ENCODE measurements at places on chromosomes 5 and 9. TPM values are rescaled to one million over a fixed set of nuclear protein-coding genes. Genes with fewer than 3 reads are reported as not detected.

Gene PAEP
- total RNA-seq, result not detected

Gene BASP1
- 0.34 TPM for total RNA-seq

Gene CER1
- not detected for total RNA-seq

Gene TAL2
- total RNA-seq, result not detected

Gene C8G
- total RNA-seq, result 2.1 TPM

Gene CDO1
- total RNA-seq, result 0.17 TPM

Gene SLC6A3
- total RNA-seq, result not detected

Gene MLANA
- not detected for total RNA-seq

Gene IL33
- not detected for total RNA-seq

Gene OR2Y1
- not detected for total RNA-seq

Gene LMBRD2
- 1.1 TPM for total RNA-seq

Gene PLPP1
- 10.5 TPM for total RNA-seq

GRCh38 chr9:109206670-109207069 lies 39.6 kb upstream of the FRRS1L start:
- H3K36me3 ChIP-seq, result no peaks in the 10 kb centered on the region
- no peaks in the 10 kb centered on the region for H3K27me3 ChIP-seq
- no peak for DNase-seq

DNA sequence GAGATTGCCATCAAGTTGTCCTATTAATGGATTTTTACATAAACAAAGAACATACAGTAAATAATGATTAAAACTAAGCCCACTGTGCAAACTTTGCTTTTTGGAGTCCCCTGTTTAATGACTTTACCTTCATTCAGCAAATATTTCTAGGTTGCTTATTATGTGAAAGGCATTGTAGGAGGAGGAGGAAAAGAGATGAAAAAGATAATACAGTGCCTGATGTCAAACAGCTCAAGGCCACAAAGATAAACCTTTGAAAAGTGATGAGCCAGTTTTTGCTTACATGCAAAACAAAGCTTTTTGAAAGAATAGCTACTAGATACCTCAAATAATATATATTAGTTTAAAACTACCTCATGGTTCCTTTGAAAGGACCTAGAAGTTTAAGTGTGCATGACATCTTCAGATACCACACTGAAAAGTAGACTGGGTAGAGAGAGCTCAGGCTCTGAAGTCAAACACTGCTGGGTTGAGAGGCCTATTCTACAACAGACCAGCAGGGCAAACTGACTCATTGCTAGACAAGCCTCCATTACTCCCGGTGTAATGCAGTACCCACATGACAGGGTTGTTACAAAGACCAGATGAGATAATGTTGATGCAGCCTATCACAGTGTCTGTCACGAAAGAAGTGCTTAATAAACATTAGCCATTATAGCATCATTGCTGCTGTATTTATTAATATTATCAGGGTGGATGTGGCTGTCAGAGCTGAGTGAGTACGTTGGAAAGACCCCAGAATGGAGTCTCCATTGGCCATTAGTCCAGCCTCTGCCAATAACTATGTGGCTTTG lies 11.8 kb downstream of the DEPDC1B start:
- no peak for DNase-seq
- no peaks in the 10 kb centered on the region for H3K4me1 ChIP-seq
- H3K36me3 ChIP-seq, result peaks cover 13% of the 10 kb centered on the region
- H3K27me3 ChIP-seq, result no peaks in the 10 kb centered on the region

DNA sequence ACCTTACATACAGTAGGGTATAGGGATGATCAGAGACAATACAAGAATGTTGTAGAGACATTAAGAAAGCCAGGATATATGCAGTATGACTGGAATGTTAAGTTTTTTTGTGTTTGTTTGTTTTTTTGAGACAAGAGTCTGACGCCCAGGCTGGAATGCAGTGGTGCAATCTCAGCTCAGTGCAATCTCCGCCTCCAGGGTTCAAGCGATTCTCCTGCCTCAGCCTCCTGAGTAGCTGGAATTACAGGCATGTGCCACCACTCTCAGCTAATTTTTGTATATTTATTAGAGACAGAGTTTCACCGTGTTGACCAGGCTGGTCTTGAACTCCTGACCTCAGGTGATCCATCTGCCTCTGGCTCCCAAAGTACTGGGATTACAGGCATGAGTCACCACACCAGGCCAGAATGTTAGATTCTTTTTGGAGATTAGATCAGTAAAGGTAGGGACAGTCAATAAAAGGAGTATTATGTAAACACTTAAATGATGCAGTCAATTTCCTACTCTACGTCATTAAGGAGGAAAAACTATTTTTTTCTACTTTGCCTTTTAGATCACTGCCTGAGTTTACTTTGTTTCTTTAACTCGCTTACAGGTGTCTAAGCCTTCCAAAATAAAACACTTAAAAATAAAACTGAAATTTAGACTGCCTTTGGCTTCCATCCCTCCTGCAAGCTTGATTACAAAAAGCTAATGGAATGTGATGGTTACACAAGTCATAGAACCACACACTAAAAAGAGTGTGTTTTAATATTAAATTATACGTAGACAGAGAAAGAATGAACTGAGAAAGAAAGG lies 6.8 kb upstream of the HNRNPA0 start:
- H3K4me1 ChIP-seq, result peaks cover 11% of the 10 kb centered on the region
- H3K27ac ChIP-seq, result no peak overlapping the region
- no peaks in the 10 kb centered on the region for H3K27me3 ChIP-seq
- no peak overlapping the region for H3K4me3 ChIP-seq
- H3K36me3 ChIP-seq, result no peaks in the 10 kb centered on the region

GRCh38 chr5:178090856-178091255 lies 22.5 kb upstream of the N4BP3 start:
- no peak overlapping the region for H3K4me3 ChIP-seq
- H3K36me3 ChIP-seq, result no peaks in the 10 kb centered on the region
- no peaks in the 10 kb centered on the region for H3K4me1 ChIP-seq
- no peak for DNase-seq

DNA sequence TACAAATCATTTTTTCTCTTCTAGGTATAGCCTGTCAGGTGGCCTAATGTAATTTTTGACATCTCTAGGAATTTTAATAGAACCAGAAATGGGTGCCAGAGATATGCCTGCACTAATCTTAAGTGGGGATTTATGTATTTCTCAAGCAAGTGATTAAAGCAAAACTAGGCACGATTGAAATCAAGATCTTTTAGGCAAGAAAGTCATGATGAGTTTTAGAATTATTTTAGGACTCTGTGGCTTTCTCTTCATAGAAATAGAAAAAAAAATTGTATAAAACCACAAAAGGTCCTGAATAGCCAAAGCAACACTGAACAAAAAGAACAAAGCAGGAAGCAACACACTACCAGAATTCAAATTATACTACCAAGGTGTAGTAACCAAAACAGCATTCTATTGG lies 952 bp upstream of the AMACR start:
- H3K27me3 ChIP-seq, result no peaks in the 10 kb centered on the region
- DNase-seq, result no peak
- peaks cover 6% of the 10 kb centered on the region for H3K4me1 ChIP-seq
- H3K27ac ChIP-seq, result peak overlapping the region; percentile 91

- no peak overlapping the region for H3K27ac ChIP-seq
- no peak for DNase-seq
- H3K27me3 ChIP-seq, result peaks cover 13% of the 10 kb centered on the region
- H3K4me3 ChIP-seq, result no peak overlapping the region
Measured at GRCh38 chr9:130260816-130261765, 4.5 kb upstream of the HMCN2 start.

GRCh38 chr9:97237951-97238889 lies 69.2 kb upstream of the CCDC180 start:
- no peaks in the 10 kb centered on the region for H3K36me3 ChIP-seq
- no peaks in the 10 kb centered on the region for H3K27me3 ChIP-seq
- H3K4me1 ChIP-seq, result peaks cover 18% of the 10 kb centered on the region
- H3K4me3 ChIP-seq, result peak overlapping the region; percentile 79

GRCh38 chr9:3431890-3432289 lies 93.9 kb downstream of the RFX3 start:
- H3K4me1 ChIP-seq, result no peaks in the 10 kb centered on the region
- no peak overlapping the region for H3K4me3 ChIP-seq
- H3K27me3 ChIP-seq, result no peaks in the 10 kb centered on the region
- no peak for DNase-seq

DNA sequence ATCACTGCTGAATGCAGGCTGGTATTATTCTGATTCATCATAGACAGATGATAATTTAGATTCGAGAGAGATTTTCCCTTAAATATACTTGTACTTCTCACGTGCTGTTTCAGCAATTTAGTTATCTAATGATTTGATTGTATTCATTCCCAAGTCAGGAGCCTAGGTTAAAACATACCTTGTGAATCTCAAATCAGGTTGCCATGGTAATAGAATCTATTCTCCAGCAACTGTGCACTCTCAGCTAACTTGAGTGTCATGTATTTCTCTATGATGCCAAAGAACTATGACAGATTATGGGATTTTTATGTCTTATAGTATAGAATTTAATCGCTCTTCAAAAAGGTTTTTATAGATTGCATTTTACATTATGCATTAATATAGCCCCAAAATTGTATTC lies 315.3 kb downstream of the GABRG2 start:
- DNase-seq, result no peak
- no peaks in the 10 kb centered on the region for H3K36me3 ChIP-seq
- H3K27me3 ChIP-seq, result no peaks in the 10 kb centered on the region
- no peak overlapping the region for H3K4me3 ChIP-seq
- H3K4me1 ChIP-seq, result no peaks in the 10 kb centered on the region
- no peak overlapping the region for H3K27ac ChIP-seq

- no peaks in the 10 kb centered on the region for H3K4me1 ChIP-seq
- no peaks in the 10 kb centered on the region for H3K27me3 ChIP-seq
- DNase-seq, result no peak
- no peaks in the 10 kb centered on the region for H3K36me3 ChIP-seq
- no peak overlapping the region for H3K4me3 ChIP-seq
Measured at GRCh38 chr5:50501491-50502228, 60.6 kb upstream of the EMB start.

DNA sequence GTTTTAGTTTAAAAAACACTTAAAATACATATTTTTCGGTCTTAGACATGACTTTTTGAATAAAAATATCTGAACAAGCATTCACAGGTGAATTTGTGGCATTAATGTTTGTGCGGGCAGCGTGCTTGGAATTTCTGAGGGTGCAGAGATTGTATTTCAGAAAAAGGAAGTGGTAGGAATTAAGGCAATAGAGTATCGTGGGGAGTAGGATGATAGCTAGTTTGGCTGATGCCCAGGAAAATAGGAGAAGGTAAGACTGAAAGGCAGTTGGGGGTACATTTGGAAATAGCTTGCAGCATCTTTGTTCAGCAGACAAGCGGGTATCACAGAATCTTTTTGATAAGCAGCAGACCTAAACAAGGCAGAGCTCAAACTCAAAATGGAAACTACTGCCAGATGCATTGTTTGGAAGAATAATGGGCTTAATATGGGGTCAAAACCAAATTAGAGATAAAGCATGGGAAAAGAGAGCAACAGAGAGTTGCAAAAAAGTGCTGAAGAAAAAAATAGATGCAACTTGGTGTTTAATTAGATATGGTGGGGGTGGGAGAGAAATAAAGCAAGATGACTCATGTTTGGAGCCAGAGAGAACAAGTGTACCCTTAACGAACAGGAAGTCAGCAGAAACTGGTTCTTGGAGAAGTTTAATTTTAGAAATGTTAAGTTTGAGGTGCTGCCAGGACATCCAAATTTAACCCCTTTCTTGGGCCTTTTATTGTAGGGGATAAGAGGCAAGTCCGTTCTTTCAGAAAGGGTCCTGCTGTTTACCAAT lies 85.7 kb upstream of the ARRDC3 start:
- no peak for DNase-seq
- no peaks in the 10 kb centered on the region for H3K36me3 ChIP-seq
- H3K27me3 ChIP-seq, result no peaks in the 10 kb centered on the region

- no peaks in the 10 kb centered on the region for H3K4me1 ChIP-seq
- H3K27ac ChIP-seq, result no peak overlapping the region
- no peaks in the 10 kb centered on the region for H3K36me3 ChIP-seq
- DNase-seq, result no peak
- H3K27me3 ChIP-seq, result no peaks in the 10 kb centered on the region
Measured at GRCh38 chr5:77186652-77187370, 23.7 kb upstream of the PDE8B start.

- no peaks in the 10 kb centered on the region for H3K36me3 ChIP-seq
- DNase-seq, result no peak
- H3K27ac ChIP-seq, result no peak overlapping the region
- no peak overlapping the region for H3K4me3 ChIP-seq
Measured at GRCh38 chr9:132099741-132100407, 20.2 kb upstream of the MED27 start.

DNA sequence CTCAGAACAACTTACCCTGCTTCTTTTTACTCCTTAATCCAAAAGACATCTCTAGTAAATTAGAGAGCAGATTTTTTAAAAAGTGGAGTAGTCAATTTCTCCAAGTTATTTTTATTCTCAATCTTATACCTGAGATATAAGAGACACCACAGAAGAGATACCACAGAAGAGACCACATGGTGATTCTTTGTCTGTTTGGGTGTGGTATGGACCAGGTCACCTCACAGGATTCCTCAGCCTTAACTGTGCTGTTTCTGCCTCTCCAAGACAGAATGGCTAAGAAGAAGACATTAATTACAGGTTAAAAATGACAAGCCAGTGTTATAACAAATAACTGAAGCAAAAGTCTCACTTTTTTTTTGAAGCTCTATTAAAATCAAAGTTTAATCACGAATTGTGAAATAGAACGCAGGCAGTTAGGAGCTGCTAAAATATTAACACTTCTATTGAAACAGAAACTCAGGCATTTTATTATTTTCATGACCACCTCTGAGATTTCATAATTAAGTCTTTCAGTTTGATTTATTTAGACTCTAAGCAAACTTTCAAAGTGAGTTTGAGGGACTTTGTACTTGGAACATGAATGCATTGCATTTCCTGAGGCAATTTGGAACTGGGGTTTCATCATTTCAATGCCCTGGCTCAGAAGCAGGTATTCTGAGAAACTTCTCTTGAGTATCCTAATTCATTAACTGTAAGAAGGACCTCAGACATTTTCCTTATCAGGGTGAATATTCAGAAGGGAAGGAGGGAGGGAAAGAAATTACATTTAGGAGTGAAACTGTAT lies 280.7 kb downstream of the KCTD16 start:
- no peaks in the 10 kb centered on the region for H3K4me1 ChIP-seq
- H3K27me3 ChIP-seq, result no peaks in the 10 kb centered on the region
- no peak overlapping the region for H3K4me3 ChIP-seq
- DNase-seq, result no peak
- H3K27ac ChIP-seq, result no peak overlapping the region

- H3K27ac ChIP-seq, result peak overlapping the region; percentile 47
- peak; percentile 45 for DNase-seq
- H3K4me3 ChIP-seq, result no peak overlapping the region
- peaks cover 25% of the 10 kb centered on the region for H3K4me1 ChIP-seq
- H3K27me3 ChIP-seq, result no peaks in the 10 kb centered on the region
Measured at GRCh38 chr9:120532475-120532874, 47.5 kb downstream of the CDK5RAP2 start.

DNA sequence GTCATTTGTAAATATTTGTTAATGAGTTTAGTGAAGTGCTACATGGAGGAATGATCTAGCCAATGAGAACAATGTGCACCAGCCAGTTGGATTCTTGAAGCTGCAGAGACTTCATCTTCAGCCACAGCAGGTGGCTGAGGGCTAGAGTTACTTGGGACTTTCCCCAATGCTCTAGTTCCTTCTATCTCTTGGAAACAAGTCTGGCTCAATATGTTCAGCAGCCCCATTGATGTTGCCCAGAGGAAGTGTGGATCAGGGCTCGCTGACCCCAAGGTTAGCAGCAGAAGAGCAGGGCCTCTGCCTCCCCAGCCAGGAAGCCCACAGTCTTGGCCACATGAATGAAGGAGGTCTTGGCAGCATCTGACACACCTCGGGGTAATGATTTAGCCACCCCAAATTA lies 117.5 kb downstream of the SLC1A3 start:
- no peak overlapping the region for H3K4me3 ChIP-seq
- no peak overlapping the region for H3K27ac ChIP-seq
- H3K4me1 ChIP-seq, result no peaks in the 10 kb centered on the region
- no peaks in the 10 kb centered on the region for H3K27me3 ChIP-seq
- H3K36me3 ChIP-seq, result no peaks in the 10 kb centered on the region

All from HCT116 (cell line).